Mammary epithelial cell (primary cell): ENCODE measurements at places on chromosomes 1 and 21. TPM values are rescaled to one million over a fixed set of nuclear protein-coding genes. Genes with fewer than 3 reads are reported as not detected.
A peak's percentile ranks its signal among the peaks of the same experiment; 100 is the strongest.

DNA sequence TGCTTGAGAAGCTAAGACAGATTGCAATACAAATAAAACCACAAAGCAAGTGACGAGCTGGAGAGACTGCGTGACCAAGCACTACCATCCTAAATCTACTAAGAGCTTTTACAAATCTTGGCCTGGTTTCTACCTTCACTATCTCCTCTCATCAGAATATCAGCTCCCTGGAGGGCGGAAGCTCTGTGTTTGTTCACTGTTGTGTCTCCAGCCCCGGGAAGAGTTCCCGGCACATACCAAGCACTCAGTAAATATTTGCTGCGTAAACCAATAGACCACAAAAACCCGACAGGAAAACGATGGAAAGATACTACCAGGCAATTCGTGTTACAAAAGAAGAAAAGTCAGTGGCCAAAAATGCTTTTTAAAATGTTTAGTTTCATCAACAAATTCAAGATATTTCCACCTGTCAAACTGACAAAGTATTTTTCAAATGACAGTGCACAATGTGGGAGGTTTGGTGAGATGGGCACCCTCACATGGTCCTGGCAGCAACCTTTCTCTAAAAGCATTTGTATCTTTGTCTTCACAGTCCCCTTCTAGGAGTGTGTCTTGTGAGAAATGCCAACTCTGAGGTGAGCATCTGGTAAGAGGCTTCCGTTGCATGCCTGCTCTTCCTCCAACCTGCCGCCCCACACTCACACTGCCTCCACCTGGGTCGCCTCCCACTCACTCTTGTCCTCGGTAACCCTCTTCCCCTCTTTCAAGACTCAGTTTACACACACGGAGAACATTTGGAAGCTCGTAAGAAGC is 34.7 kb downstream of the SLC1A7 start:
- no peak for DNase-seq

DNA sequence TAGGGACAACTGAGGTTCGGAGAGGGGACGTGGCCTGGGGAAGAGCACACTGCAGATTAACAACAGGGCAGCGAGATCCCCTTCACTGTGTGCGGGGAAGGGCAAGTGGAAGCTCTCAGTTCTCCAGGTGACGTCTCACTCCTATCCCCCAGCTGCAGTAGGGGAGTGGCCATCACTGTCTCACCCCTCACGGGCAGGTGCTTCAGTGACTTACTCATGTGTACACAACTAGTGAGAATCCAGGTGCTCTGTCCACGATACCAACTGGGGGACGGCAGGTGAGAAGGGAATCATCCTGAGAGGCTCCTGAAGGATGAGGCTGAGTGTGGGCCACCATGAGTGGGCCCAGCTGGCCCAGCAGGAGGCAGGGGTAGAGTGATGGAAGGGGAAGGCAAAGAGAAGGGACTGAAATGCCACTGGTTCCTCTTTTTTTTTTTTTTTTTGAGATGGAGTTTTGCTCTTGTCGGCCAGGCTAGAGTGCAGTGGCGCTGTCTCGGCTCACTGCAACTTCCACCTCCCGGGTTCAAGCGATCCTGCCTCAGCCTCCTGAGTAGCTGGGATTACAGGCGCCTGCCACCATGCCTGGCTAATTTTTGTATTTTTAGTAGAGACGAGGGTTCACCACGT is 25.9 kb downstream of the RHBG start:
- DNase-seq = no peak

PLK3 gene
- total RNA-seq = 53.5 TPM

AMY1C gene
- not detected in 2 replicates for total RNA-seq

TRAF3IP3 gene
- total RNA-seq = not detected

ABCG1 gene
- 6.3 TPM for total RNA-seq

GRCh38 chr1:171245458-171246064 is 2.7 kb upstream of the FMO1 start:
- peak; percentile 39 for DNase-seq

DNA sequence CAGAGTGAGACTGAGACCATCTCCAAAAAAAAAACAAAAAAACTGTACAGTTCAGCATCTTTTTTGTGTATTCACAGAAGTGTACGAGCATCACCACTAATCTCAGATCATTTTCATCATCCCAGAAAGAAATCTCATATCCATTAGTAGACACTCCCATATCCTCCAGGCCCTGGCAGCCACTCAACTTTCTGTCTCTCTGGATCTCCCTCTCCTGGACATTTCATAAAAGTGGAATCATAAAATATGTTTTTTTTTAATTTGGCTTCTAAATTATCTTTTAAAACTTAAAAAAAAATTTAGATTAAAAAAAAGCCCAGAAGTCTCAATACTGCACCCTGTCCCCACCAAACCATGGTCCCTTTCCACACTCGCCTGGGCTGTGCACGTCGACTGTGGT is 22.1 kb downstream of the RIPPLY3 start:
- no peak for DNase-seq

CRYZL1 gene
- total RNA-seq = 21.4 and 23.5 TPM in 2 replicates

DNA sequence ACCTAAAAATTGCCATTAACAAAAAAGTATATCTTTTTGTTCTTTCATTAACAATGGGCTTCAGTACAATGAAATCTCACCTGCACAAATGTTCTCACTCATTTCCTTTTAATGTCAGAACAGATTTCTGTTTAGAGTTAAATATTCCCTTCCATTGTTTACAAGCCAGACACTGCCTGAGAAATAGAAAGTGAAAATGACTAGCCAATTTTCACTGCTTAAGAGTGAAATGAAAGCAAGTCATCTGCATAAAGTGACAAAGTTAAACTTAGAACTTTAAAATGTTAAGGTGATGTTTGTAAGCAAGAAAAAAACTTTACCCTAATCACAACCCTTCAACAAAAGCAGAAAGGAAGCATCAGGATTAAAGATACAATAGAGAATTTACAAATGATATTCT is 27.5 kb downstream of the COA6 start:
- no peak for DNase-seq

MAP3K21 gene
- 6.3 TPM for total RNA-seq

FCRL5 gene
- total RNA-seq = not detected

SLC35D1 gene
- total RNA-seq = 25.0 TPM

TGFB2 gene
- total RNA-seq = 39.6 and 64.9 TPM in 2 replicates

DNA sequence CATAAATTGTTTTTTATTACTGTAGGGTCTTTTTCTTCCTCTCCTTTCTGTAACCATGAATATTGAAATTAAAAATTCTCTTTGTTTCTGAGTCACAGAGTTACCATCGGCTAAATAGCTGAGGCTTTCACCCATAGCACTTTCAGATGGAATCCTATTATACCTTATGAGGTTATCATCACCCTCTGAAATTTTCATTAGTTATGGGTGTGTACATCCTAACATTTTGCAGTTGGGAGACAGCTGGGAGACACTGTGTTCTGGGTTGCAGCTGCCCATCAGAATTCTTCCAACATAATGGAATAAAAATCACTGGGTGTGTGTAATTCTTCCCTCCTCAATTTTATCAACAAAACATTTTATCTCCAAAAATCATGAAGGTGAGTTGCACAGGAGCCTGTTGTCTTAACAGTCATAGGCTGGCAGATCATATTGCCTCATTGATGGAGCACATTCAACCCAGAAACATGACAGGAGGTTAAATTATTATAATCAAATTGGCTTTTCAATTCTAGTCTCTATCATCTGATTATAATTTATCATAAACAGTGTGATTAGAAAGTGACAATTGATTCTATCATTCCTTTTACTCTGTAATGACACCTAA is 17.4 kb downstream of the CYYR1 start:
- no peak for DNase-seq

DNA sequence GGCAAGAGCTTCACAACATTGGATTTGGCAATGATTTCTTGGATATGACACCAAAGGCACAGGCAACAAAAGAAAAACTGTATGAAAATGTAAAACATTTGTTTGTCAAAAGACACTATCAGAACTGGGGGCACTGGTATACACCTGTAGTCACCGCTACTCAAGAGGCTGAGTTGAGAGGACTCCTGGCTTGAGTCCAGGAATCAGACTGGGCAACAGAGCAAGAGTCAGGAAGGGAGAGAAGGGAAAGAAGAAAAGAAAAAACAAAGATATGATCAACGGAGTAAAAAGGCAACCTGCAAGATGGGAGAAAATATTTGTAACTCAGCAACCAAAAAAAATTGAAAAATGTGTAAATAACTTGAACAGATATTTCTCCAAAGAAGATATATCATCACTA is 6.0 kb upstream of the TUT4 start:
- DNase-seq = no peak

S100A1 gene
- not detected for total RNA-seq

- DNase-seq = peak; percentile 7
These were observed 39.9 kb upstream of the RGL1 start for GRCh38 chr1:183764981-183765380.

- no peak for DNase-seq
These were observed 19.2 kb upstream of the BACE2 start for GRCh38 chr21:41148798-41149197.

DNA sequence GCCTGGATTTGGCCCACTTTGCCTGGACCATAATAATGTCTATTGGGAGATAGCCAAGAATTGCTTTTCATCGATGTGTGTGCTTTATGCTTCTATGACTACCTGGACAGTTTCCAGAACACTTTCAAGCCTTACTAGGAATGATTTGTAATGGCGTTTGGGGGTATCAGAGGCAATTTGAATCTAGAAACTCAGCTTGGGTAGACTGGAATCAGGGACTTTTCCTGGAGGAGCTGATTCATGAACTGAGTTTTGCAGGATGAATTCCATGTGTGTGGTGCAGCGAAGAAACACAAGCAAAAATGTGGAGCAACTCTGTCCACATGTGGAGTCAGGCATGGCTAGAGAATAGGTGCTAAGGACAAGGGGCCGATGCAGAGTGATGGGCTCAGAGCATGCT is 11.9 kb upstream of the TMEM61 start:
- no peak for DNase-seq

GRCh38 chr1:93257889-93258288 is 77.4 kb downstream of the CCDC18 start:
- DNase-seq = peak; percentile 13

GFI1 gene
- under 0.01 TPM for total RNA-seq
